ENCODE measurements at places on chromosomes 16 and 17. TPM values are rescaled to one million over a fixed set of nuclear protein-coding genes. Genes with fewer than 3 reads are reported as not detected.

The TBC1D3I gene
- total RNA-seq = not detected

- DNase-seq = no peak
These were observed 96.8 kb downstream of the MAP2K6 start for GRCh38 chr17:69511250-69511649.

- DNase-seq = no peak
These were observed 83.5 kb upstream of the WSCD1 start for GRCh38 chr17:5986644-5987043.

The B4GALNT2 gene
- 0.09 TPM for total RNA-seq

The SCIMP gene
- 0.54 TPM for total RNA-seq
